Stimulated activated naive CD8-positive, alpha-beta T cell treated with anti-CD3 and anti-CD28 coated beads, Interleukin-15, amount 100 ng/mL, for 72 hours (primary cell): ENCODE measurements at places on chromosomes 4 and X.

DNA sequence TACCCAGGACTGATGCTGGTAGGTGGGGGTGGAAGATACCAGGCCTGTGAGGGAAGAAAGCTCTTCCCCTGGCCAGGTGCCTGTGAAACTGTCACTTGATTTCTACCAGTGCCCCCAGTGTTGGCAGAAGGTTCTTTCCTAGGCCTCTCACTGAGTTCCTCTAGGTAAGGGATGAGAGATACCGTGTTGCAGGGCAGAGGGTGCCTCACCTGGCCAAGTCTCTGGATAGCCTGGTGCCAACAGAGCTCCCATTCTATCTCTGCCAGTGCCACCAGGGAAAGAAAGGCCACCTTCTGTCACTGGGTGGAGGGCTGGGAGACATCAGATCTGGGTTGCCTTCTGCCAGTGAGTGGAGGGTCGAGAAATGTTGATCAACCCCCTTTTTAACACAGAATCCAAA lies 94.1 kb downstream of the RTL5 start:
- DNase-seq, result no peak

DNA sequence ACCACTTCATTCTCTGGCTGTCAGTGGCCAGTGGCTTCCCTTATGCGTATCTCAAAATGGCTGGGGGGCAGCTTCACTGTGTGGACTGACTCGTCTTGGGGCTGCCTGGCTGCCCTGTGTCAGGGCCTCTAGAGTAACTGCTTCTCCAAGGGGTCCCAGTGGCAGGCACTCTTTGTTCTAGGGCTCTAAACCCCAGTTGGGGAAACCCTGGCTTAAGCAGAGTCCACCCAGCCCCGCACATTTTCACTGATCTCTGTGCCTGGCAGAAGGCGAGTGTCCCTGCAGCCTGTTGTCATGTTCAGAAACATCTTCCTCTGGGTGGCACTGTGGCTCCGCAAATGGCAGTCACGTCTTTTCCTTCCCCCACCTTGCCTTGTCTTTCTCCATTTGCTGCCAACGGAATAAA lies 59.7 kb downstream of the NBDY start:
- DNase-seq, result no peak

GRCh38 chr4:182554736-182555135 lies 311.5 kb downstream of the TENM3 start:
- DNase-seq, result no peak

DNA sequence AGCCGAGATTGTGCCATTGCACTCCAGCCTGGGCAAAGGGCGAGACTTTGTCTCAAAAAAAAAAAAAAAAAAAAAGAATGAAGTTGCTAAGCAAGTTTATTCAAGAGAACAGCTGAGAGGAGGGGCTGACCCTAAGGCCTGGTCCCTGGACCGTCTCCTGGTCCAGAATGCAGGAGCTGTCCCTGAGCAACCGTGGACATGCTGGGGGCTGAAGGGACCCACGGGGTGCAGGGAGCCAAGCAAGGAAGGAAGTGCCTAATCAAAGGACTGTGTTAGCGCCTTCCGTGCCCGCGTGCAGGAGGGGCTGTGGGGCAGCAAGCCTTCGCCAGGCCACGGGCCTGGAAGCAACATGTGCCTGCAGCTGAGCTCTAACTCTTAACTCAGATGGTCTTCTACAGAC lies 39.1 kb upstream of the CDKN2AIP start:
- no peak for DNase-seq

DNA sequence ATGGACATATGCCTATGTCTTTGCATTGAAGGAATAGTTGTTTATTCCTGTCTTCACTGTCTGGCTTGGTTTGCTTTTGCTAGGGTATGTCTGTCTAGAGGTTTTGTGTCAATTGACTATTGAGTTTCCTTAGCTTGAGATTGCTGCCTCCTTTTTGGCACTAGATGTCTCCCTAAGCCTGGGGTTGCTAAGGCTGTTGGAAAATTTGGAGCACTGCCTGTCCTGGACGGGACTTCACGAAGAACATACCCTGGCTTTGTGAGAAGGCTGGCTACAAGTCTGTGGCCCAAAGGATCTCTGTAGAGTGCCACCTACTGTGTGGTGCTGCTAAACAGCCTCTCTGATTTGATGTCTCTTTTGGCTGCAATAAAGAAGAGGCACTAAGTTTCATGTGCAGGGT lies 183.8 kb upstream of the NUDT10 start:
- no peak for DNase-seq

GRCh38 chr4:26830701-26831100 lies 29.9 kb upstream of the STIM2 start:
- DNase-seq, result no peak

GRCh38 chrX:69237236-69237635 lies 72.0 kb upstream of the PJA1 start:
- DNase-seq, result no peak

GRCh38 chrX:136209016-136209738 lies 42.0 kb downstream of the MAP7D3 start:
- DNase-seq, result peak; percentile 7

DNA sequence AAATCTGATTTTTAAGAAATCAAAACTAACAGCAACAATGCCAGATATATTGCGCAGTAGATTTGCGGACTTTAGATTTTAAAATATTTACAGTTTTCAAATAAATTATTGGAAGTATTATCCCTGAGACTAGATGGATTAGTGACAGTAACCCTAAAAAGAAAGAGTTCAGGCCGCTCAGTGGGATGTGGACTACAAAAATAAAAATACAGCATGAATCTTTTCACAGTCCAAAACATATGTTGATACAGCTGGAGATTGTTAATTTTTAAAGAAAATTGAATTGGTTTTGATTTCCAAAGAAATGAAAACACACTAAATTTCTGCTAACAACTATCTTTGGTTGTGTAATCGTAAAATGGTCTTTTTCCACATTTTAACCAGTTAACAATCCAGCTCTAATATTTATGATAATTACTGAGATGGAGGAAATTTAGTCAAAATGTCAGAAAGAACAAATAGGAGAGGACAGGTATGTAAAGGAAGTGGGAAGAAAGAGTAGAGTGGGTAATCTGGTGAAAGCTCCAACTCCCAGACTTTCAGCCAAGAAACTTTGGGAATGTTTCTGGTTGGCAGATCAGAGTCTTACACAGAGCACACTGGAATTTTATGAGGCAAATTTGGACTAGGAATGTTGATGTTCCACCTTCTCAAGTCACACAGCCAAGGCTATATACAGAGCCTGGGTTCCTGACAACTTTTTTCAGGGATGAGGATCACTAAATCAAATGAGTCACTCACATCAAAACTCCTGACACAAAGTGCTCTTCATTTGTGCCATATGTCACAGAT lies 15.1 kb downstream of the C4orf36 start:
- no peak for DNase-seq

- no peak for DNase-seq
These were observed 152.6 kb downstream of the ARHGAP10 start for GRCh38 chr4:147884536-147884935.

DNA sequence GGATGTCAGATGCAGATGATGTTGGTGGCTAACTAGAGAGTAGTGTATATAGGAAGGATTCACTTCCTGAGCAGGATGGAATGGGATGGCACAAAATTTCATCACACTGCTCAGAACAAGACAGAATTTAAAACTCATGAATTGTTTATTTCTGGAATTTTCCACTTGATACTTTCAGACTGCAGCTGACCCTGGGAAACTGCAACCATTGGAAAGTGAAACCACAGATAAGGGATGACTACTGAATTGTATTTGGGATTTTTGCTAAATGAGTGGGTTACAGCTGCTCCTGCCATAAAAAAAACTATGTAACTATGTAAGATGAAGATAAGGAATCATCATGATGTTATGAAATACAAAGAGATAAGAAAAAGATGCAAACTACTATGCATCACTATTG lies 51.4 kb downstream of the NPY5R start:
- DNase-seq, result no peak

- DNase-seq, result no peak
These were observed 112.3 kb upstream of the IL15 start for GRCh38 chr4:141524116-141524515.

- DNase-seq, result peak; percentile 67
These were observed 40.8 kb downstream of the ZNF518B start for GRCh38 chr4:10416441-10416840.

- DNase-seq, result no peak
These were observed 417.4 kb downstream of the SPOCK3 start for GRCh38 chr4:166816890-166817289.

DNA sequence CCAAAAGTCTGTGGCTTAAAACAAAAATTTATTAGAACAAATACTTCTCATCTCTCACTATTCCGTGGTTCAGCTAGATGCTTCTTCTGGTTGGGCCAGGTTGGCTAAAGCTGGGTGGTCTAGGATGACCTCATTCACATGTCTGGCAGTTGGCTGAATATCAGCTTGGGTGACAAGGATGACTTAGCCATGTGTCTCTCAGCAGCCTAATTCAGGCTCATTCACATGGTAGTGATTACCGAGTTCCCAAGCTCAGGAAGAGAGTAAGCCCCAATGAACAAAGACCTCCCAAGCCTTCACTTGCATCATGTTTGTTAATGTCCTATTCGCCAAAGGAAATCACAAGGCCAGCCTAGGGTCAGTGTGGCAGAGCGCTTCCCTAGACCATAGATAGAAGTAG lies 119.4 kb downstream of the FANCB start:
- DNase-seq, result no peak

GRCh38 chrX:53223068-53223693 lies 1.8 kb downstream of the KDM5C start:
- no peak for DNase-seq

- no peak for DNase-seq
These were observed 16.0 kb downstream of the CTBP1 start for GRCh38 chr4:1232661-1233621.

- no peak for DNase-seq
These were observed 53.3 kb downstream of the TEX13A start for GRCh38 chrX:105167233-105167632.

DNA sequence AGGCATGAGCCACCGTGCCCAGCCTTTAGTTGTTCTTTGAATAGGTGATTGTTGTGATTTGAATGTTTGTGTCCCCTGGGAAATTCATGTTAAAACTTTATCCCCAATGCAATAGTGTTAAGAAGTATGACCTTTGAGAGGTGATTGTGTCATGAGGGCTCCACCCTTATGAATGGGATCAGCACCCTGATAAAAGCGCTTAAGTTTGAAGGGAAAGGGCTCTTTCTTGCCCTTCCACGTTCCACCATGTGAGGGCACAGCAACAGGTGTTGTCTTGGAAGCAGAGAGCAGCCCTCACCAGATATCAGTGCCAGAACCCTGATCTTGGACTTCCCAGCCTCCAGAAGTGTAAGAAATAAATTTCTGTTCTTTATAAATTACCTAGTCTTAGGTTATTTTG lies 33.7 kb upstream of the RP2 start:
- no peak for DNase-seq

DNA sequence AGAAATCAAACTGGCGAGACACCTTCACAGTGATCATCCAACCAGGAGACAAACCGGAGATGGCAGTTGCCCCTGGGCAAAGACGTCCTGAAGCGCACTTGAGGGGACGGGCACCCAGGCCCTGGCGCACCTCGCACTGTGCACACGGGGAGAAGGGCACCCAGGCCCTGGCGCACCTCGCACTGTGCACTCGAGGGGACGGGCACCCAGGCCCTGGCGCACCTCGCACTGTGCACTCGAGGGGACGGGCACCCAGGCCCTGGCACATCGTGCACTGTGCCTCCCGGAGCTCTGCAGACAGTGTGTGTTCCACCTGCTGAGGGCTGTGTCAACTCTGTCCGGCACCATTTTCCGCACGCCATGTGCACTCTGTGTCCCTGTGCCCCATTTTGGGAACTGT lies 34.6 kb upstream of the CPLX1 start:
- no peak for DNase-seq

- no peak for DNase-seq
These were observed 27.3 kb downstream of the SH3BGRL start for GRCh38 chrX:81229229-81229628.

GRCh38 chrX:725971-726370 lies 95.4 kb downstream of the SHOX start:
- DNase-seq, result no peak
